ENCODE measurements at places on chromosomes 3 and 15.

- DNase-seq: no peak
Observed at GRCh38 chr3:144482876-144483275, 511.3 kb downstream of the DIPK2A start.

DNA sequence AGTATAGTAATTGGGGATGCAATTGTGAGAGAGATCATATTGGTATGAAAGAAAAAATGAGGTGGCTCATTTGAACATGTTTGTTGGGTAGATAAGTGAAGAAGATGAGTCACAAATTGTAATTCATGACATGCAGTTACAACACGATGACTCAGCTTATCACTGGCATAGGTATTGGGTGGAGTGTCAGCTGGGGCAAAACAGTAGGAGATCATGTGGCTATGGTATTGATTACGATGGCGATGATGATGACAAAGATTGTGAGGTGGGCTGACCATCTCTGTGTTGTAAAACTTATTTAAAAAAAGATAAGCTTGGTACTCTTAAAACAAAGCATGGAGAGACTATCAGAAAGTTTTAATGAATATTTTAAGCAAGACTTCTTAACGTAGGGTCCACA lies 11.6 kb upstream of the DPH6 start:
- no peak for DNase-seq

- no peak for DNase-seq
Observed at GRCh38 chr3:105915524-105915923, 46.7 kb upstream of the CBLB start.

GRCh38 chr15:32656496-32656895 lies 15.0 kb downstream of the SCG5 start:
- DNase-seq: no peak

GRCh38 chr3:4841776-4842440 lies 137.3 kb upstream of the BHLHE40 start:
- DNase-seq: no peak

- DNase-seq: no peak
Observed at GRCh38 chr3:102177075-102177755, 257.6 kb upstream of the ZPLD1 start.

- no peak for DNase-seq
Observed at GRCh38 chr3:143100451-143100850, 19.1 kb upstream of the CHST2 start.

- no peak for DNase-seq
Observed at GRCh38 chr15:42474827-42475226, 16.1 kb downstream of the ZNF106 start.

DNA sequence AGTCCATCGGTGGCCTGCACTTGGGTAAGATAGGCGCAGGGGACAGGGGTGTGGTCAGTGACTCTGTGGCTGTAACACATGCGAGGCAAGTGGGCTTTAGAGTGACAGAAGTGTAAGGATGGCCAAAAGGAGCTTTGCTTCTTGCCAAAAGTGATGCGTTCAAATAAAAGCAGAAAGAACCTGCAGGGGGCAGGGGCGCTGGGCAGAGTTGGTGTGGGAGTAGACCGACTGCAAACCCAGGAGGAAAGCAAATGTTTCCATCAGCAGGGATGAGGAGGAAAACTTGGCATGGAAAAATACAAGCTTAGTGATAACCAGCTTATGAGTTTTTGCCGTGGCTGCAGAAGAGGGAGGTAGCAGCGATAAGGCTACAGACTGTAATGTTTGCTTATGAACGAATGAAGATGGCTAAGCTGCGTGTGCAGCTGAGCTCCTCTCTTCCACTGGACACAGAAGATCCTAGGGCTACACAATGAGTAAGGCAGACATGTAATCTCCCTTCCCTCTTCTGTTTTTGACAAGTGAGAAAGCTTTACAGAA lies 149.4 kb downstream of the WNT5A start:
- no peak for DNase-seq

GRCh38 chr3:4724051-4724629 lies 231.0 kb downstream of the ITPR1 start:
- no peak for DNase-seq

- DNase-seq: peak; percentile 0
Observed at GRCh38 chr3:154018100-154018696, 103.0 kb upstream of the ARHGEF26 start.

All from stimulated activated CD8-positive, alpha-beta memory T cell treated with anti-CD3 and anti-CD28 coated beads, Interleukin-2, amount 100 ng/mL, for 1 hour (primary cell).